ENCODE measurements at places on chromosomes 3 and 15.

DNA sequence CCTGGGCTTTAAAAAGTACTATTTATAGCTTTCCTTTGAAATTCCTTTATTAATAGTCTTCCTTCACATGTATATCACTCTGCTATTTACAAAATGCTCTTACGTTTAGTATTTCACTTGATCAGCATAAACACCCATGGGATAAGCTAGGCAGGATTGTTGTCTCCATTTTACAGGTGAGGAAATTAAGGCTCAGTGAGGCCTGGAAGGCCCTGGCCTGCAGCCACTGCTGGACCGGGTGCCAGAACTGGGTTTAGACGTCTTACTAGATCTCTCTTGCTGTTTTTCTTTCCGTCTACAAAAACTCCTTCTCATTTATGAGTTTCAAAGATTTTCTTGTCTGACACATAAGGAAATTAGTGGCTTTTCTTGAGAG lies 236.4 kb downstream of the LPP start:
- no peak for DNase-seq

GRCh38 chr3:60424034-60424433 lies 827.2 kb downstream of the FHIT start:
- DNase-seq, result no peak

DNA sequence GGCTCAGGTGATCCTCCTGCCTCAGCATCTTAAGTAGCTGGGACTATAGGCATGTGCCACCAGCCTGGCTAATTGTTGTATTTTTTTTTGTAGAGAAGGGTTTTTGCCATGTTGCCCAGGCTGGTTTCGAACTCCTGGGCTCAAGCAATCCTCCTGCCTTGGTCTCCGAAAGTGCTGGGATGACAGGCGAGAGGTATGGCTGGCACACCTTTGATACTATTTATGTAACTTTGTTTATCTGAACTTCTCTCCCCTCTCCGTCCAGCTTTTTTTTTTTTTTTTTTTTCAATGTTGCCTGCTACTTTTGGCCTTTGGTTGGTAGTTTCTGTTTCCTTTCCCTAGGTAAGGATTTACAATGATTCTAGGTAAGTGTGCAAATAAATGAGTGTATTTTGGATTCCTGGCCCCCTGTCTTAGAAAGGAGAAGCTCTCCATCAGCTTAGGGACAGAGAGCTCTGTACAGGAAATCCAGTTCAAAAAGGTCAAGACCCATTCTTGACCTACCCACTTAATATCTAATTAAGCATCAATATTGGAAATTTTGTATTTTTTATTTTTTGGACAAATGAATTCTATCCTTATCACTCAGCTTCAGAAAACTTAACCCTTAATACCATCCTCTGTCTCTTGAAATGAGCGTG lies 6.8 kb downstream of the ARL6IP5 start:
- no peak for DNase-seq

DNA sequence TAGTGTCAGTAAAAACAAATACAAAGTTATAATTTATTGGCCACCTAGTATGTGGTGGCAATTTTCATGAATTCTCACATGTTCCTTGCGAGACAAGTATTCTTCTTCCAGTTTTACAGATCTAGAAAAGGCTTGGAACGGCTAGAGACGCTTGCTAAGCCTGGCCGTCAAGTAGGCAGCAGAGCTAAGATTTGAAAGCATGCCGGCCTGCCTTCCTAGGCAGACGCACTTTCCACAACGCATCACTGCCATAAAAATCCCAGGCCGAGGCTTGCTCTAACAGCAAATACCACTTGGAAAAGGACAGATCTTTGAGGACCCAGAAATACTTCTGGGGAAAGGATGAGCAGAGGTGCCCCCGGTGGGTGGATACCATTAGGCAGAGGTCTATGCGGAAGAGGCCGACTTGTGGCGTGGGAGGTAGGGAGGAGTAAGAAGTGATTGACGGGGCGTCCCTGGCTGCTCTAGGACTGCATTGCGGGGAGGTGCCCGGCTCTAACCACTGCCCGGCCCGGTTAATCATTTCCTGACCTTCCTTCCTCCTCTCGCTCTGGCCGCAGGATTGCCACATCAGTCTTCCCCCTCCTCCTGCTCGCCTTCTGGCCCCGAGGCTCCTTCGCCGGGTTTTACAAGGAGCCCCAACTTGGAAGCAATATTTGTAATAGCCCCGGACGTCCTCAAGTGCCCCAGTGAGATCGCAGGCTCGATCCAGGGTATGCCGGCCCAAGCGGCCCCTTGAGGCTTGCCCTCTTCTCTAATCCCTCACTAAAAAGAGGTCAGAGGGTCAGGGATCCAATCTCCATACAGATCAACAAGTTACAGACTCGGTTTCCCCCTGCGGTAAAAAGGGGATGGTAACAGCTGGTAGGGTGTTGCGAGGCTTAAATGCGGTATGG lies 1.3 kb upstream of the USP3 start:
- DNase-seq, result peak; percentile 96

GRCh38 chr3:157248590-157249422 lies 88.9 kb upstream of the CCNL1 start:
- peak; percentile 68 for DNase-seq

DNA sequence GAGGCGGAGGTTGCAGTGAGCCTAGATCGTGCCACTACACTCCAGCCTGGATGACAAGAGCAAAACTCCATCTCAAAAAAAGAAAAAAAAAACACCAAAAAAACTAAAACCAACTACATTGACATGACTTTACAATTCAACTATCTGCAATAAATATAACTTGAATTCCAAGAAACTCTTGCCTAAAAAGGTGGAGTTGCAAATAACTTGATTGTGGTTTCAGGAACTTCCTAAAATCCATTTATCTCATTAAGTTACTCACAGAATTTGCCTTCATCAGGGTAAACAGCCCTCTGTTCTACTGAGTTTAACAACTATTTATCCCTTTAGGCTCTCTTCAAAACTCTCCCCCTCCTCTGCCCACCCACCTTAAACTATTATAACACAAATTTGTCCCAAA lies 2.7 kb upstream of the MAPK6 start:
- DNase-seq, result no peak

All from ACHN (cell line).